Right renal pelvis (tissue), 4 donors: ENCODE measurements at places on chromosomes 6 and 20.
A peak's percentile ranks its signal among the peaks of the same experiment; 100 is the strongest.

- no peak for DNase-seq
Observed at GRCh38 chr6:16408766-16409165, 170.4 kb downstream of the GMPR start.

DNA sequence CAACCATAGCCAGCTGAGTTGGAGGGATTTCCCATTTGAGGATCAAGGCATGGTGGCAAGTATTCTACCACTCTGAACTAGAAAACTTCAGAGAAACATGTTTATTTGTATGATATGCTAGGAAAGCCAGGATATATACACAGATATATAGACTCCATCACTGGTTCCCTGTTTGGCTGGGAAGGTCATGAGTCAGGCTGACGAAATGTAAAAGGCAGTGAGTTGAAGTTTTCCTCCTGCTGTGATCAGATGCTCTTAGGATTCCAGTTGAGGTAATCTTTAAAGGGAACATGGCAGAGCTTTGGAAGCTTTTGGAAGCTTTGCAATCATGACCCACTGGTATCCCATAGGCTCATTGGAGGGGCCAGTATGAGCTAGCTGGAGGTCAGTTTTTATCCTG, 1369.1 kb downstream of the EPHA7 start:
- no peak for DNase-seq

DNA sequence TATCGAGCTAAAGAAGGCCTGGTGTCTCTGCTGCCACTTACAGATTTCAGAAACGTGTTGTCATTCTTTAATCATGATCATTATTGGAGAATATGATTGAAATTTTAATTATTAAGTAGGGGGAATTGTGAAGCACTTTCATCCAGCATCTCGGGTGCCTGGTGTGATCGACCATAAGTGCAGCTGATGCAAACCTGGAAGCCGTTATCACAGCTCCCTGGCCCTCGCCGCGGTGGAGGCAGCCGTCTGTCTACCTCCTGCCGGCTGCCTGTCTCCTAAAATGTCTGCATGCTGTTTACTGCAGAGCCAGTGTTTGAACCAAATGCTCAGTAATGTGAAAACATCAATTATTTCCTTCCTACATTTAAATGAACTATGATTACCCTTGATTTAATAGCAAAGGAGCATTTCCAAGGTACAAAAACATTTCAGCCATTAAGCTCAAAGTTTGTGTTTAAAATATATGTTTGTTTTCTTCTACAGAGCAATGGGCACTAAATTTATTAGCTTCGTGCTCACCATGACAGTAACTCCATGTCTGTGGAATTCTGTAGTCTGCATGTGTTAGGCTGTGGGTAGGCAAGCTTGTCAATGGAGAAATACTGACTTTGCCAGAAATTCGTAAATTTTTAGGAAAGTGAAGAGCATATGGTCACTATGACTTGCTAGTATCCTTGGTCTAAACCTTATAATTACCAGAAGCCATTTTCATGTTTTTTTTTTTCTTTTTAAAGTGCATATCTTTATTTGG, 184.5 kb upstream of the AGPAT4 start:
- no peak for DNase-seq

- DNase-seq = no peak
Observed at GRCh38 chr6:48199499-48199898, 88.5 kb upstream of the PTCHD4 start.

- no peak for DNase-seq
Observed at GRCh38 chr6:106518748-106519147, 110.5 kb downstream of the RTN4IP1 start.

DNA sequence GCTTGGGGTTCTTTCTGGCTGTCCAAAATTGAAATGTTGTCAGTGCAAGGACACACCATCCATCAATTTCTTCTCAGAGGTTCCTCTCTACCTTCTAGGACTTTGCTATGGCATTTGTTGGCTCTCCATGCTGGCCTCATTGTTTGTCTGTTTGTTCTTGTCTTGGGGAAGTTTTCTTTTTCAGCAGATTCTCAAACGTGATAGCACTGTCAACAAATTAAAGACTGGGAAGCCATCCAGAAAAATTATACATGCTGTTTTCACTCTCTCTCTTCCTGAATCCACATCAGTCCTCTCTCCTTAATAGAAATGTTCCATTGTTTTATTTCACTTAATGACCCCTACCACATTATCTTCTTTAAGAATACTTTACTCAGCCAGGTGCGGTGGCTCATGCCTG, 130.4 kb downstream of the PCSK2 start:
- DNase-seq = no peak

DNA sequence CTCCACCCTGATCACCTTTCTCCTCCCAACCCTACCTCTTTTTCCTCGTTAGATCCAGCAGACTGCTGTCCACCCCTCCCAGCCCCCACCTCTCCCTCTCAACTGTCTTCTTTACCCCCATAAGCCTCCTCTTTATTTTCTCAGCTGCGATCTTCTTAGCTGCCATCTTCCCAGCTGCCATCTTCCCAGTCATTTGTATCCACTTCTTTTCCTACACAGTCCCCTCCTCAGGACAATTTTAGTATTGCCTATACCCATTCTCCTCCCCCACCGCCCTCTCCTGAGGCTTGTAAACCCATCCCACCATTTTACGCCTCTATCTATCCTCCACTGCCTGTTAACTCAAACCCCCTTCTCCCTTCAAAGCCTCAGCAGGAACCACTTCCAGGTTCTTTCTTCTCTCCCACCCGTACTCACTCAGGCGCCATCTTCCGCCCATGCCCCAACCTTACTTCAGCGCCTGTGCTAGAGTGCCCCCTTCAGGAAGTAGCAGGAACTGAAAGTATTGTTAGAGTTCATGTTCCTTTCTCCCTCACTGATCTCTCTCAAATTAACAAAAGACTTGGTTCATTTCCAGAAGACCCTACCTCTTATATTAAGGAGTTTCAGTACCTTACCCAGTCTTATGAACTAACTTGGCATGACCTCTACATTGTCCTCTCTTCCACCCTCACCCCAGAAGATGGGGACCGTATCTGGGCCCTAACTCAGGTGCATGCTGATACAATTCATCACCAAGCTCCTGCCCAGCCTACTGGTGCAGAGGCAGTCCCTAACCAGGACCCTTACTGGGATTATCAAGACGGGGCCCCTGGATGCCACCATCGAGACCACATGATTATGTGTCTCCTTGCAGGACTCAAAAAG, 236.0 kb downstream of the ADGRG6 start:
- no peak for DNase-seq

DNA sequence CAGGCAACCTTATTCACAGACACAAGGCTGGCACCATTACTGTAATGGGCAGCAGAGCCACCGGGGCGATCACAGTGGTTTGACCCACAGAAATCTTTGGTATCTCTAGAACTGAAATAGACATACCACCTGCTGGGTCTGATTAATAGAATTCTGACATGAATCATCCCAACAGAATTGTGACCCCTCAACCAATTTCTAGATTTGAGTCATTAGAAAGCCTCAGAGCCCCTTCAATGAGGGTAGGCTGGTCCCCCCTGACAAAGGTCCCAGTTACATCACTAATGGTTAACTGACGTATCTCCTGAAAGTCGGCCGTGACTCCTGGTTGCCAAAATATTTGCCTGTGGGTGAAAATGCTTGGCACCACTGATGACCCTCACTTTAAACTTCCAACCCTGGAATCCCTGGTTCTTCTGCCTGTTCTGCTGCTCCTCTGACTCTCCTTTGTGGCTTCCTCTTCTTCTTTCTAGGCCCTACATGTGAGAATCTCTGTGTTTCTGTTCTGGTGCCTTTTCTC, 124.9 kb upstream of the ARID1B start:
- DNase-seq = no peak

- DNase-seq = no peak
Observed at GRCh38 chr6:165694296-165694695, 31.3 kb upstream of the PDE10A start.

GRCh38 chr6:148431413-148431812, 88.8 kb downstream of the SASH1 start:
- no peak for DNase-seq

DNA sequence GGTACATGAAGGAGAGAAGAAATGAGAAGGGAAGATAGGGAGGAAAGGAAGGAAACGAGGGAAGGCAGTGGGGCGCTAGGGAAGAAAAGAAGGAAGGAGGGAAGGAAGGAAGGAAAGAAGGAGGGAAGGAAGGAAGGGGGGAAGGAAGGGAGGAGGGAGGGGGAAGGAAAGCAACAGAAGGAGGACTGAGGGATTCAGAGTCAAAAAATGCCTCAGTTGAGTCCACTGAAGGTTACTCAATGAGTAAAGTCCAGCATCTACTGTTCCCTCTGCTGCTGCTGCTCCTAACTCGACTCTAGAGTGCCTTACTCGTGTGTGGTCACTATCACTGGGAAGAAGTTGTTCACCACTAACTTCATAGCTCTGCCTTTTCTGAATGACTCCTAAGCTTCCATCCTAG, 33.8 kb downstream of the PHACTR1 start:
- DNase-seq = no peak

GRCh38 chr20:61525781-61526431, 273.8 kb downstream of the CDH4 start:
- DNase-seq = no peak

GRCh38 chr20:4014031-4014474, 1.3 kb downstream of the RNF24 start:
- peak; percentile 56 for DNase-seq

DNA sequence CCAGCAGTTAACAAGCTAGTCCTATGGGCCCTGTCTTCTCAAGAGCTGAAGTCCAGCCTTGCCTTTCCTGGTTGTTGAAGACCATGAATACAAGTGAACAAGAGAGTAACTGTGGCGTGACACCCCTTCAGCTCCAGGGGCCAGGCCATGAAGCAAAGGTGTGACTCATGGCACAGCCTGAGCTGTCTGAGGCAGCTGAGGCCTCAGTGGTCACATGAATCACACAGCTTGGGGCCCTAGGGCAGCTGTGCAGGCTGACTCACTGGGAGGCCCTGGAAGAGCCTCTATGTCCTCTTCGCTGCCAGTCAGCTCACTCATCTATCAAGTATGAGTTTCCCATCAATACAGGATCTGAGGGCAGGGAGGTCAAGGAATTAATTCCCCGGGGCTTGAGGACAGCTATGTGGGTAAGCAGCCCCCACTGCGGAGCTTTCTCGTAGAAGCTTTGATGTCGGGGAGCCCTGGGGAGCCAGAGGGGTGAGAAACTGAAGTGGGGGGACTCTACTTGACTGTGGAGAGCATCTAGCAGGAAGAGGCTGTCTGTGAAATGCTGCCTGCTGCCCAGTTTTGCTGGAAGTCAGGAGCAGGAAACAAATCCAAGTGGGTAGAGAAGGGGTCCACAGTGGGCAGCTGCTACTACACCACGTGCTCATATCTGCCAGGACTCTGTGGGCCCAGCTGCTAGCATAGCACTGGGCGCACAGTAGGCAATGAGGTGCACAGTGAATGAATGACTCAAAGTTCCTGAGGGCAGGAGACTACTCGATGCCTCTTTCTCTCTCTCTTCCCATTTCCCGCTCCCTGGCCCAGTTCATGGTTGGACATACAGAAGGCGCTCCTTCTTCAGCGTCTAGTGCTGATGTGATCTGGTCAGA, 13.7 kb upstream of the FAM83C start:
- no peak for DNase-seq

- DNase-seq = no peak
Observed at GRCh38 chr20:5918856-5919625, 31.3 kb downstream of the TRMT6 start.

DNA sequence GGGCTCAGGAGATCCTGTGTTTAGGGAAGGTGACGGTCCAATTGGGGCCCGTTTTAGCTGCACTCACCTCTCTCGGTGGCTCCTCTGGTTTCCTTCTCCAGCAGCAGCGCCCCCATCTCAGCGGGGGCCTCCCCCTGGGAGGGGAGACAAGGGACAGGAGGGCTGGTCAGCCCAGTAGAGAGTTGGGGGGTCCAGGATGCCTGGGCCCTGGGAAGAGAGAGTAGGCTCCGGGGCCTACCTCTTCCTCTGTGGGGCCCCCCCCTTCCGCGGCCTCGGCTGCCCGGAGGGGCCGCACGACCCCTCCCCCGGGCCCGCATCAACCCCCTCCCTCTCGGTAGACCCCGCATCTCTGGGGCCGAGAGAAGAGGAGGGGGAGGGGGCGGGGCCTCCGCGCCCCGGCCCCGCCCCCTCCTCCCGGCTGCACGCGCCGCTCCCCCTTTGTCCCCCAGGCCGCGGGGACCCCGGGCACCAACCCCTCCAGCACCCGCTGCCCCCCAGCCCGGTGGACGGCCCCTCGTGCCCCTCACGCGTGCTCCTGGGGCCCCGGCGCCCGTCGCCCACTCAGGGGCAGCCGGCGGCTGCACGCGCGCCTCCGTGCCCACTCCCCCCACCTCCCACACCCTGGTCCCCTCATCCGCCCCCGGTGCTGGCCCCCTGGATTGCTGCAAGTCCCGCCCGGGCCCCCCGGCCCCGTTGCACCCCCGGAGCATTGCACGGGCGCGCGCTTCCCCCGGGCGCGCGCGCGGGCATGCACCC, 464 bp downstream of the EHMT2 start:
- DNase-seq = no peak

- no peak for DNase-seq
Observed at GRCh38 chr6:167933847-167934246, 63.6 kb upstream of the KIF25 start.

- no peak for DNase-seq
Observed at GRCh38 chr6:150076196-150076893, 7.4 kb upstream of the ULBP3 start.

GRCh38 chr6:108521616-108522107, 39.1 kb upstream of the FOXO3 start:
- DNase-seq = no peak

DNA sequence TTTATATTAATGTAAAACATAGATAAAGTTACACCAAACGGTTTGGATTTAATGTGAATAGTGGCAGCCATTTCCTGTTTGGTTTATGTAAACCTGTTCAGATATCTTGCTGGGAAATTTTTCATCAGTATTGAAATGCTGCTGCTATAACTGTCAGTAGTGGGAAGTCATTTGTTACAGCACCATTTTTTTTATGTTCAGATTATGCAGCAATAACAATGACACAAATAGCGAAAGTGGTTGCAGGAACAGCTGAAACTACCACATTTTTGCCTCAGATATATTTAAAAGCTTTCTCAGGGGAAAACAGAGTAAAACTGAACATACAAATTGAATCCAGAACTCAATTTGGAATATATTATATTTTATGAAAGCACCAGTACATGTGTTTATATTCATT, 128.8 kb upstream of the SIM1 start:
- no peak for DNase-seq

- DNase-seq = no peak
Observed at GRCh38 chr6:15387118-15387517, 141.2 kb downstream of the JARID2 start.

DNA sequence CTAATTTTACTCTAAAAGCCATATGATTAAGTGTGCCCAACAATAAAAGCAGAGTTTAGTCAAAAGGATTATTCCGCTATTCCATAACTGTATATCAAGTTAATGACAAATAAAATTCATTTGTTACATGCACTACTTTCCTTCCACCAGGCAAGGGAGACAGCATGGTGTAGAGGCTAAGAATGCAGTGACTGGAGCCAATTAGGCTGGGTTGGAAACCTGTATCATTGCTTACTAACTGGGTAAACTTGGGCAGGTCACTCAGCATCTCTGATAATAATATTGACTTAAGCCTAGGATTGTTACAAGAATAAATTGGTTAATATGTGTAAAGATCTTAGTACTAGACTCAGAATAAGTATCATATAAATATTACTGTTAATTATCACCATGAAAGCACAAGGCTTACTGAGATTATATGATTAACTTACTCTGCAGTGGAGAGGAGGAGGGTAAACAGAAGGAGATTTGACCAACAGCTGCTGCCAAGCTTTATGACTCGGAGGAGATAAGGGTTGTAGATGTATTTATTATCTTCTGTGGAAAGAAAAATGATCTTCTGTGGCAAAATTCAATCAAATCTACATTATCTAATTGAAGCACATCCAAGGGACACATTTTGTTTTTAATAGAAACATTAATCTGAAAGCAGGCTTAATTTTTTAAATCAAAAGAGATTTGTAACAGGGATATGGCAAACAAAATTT, 1459.9 kb downstream of the GRIK2 start:
- DNase-seq = no peak

- DNase-seq = no peak
Observed at GRCh38 chr6:25027221-25027916, 91.6 kb upstream of the RIPOR2 start.
